ENCODE measurements at places on chromosomes 1 and 21.

DNA sequence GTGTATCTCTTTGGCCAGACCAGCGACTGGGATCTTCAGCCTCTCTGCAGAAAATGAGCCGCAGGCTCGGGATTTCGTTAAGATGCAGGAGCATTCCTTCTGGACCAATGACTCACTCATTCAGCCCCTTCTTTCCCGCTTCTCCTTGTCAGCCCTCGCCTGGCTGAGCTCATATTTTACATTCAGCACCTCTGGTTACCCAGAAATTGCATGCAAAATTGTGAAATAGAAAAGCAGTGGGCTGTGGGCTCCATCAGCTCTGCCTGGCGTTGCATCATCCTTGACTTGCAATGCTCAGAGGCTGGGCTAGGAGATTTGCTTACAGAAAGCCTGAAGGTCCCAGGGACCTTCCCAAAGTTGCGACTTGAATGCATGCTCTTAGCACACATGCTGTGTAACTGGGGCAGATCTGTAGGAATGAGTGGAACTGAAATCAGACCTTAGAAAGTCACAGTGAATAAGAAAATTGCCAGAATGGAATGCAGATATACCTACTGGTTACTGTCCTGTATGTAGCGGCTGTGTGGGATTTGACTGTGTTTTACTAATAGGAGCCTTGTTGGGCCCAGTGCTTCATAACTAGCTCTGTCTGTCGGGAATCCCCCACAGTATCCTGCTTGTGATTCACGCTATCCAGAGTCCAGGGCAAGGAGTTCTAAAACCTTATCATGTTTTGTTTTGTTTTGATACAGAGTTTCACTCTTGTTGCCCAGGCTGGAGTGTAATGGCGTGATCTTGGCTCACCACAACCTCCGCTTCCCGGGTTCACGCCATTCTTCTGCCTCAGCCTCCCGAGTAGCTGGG lies 444.8 kb downstream of the KIF26B start:
- DNase-seq: no peak

- no peak for DNase-seq
These were observed 34.1 kb downstream of the TMCO4 start for GRCh38 chr1:19765623-19766022.

DNA sequence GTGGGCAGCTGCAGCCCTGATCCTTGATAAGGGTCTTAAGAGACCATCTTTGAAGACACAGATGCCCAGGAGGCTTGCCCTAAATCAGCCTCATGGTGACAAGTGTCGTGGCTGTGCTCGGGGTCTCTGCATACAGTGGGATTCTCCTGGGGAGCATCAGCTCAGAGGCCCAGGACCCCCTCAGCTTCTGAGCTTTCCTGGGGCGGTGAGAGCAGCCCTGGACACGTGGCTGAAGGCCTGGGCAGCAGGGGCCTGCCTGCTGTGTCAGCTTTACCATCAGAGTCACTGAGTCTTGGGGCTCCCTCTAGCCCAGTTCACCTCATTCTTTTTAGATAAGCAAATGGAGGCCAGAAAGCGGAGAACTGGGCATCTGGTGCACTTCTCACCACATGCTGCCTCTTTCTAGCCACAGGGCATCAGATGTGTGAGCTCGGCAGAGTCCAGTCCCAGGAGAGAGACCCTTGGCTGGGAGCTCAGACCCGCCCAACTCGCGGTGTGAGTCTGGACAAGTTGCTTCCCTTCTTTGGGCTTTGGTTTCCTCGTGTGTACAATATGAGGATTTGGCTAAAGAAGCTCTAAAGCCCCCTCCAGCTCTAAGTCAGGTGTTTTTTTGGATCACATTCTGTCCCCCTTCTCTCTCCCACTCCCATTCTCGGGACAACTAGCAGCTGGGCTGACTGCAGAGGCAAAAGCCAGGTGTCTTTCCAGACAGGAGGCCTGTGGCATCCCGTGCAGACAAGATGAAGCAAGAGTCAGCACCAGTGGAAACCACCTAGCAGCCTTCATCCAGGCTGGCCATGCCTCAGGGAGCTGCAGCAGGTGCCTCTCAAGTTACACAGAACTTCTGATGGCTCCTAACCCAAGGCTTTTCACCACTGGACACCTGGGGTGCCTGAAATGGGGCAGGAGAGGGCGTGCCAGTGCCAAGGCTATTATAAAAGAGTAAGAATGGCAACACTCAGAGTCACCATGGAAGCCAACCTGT lies 119.1 kb downstream of the KCNN3 start:
- DNase-seq: no peak

GRCh38 chr1:80645621-80646020 lies 1155.1 kb upstream of the ADGRL2 start:
- DNase-seq: no peak

GRCh38 chr1:200684015-200684414 lies 14.3 kb upstream of the DDX59 start:
- no peak for DNase-seq

GRCh38 chr1:107100331-107100984 lies 40.4 kb upstream of the NTNG1 start:
- no peak for DNase-seq

GRCh38 chr1:109354929-109355328 lies 42.8 kb downstream of the SORT1 start:
- no peak for DNase-seq

DNA sequence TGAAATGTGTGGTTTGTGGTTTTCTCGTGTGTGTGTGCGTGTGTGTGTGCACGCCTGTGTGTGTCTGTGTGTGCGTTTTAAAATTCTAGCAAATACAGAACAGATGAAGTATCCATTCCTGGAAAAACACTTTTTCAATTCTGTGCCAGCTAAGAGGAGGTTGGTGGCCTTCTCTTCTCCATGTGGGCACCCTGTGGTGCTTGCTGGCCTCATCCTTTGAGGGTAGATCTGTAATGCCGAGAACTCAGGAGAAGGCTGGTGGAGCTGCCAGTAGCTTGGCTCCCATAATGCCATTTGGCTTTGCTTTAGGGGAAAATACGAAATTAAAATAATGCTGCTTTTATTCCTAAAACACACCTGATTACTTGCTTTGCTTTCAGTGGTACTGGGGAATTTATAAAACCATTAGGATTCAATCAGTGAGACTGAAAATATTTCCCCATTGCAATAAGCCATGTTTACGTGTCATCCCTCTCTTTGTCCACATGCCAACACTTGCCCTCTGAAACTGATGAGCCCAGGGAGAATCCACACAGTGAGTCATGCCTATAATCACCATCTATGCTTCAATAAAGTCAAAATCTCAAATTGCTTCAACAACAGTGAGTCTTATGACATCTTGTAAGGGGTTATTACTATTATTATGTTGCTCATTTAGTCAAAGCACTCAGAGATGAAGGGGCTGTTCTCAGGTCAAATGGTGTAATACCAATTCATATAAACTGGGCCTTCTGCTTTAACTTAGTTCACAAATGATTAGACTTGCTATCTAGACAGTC lies 39.2 kb downstream of the ABCA4 start:
- DNase-seq: no peak

GRCh38 chr21:38729754-38730379 lies 75.9 kb upstream of the ETS2 start:
- DNase-seq: no peak

GRCh38 chr1:155017041-155017945 lies 14.7 kb downstream of the ZBTB7B start:
- peak; percentile 73 for DNase-seq

GRCh38 chr1:179146476-179146875 lies 64.6 kb downstream of the TOR3A start:
- no peak for DNase-seq

DNA sequence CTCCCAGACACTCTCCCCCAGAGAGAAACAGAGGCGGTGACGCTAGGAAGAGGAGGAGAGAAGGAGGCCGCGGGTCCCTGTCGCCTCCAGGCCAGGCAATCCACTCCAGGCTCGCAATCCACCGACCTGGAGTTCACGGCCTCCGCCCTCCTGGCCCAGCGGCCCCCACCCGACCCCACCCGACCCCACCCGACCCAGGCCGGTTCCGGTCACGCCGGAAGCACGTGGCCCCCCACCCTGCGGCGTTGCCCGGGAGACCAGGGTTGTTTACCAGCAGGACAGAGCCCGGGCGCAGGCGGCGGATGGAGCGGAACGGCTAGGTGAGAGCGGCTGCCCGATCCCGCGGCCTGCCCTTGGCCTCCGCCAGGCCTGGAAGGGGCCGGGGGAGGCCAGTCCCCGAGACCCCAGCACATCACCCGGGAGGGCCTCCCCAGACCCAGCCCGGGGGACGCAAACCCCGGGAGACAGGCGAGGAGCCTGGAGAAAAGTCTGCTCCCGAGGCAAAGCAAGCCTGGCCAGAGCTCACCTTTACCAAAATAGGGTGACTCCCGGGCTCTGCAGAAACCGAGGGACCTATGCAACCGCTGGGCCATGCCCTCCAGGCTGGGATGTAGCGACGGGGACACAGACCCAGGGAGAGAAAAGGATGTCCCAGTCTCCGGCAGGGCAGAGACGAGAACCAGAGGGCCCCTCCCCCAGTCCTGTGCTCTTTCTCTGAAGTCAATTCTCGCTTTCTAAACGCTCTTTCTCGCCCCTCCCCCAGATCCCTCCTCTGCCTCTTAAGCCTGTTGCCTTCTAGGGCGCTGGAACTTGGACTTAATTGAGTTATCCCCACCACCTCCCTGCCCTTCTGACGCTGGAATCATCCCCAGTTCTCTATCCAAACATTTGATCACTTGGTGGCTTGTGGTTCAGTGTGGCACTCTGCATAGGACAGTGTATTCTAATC lies at the start of the genes PLA2G2C and UBXN10:
Gene PLA2G2C (minus strand): TSS at position 685 of the 949 bp plus-strand sequence. CDS start 9,155 bp downstream, outside the sequence.
Gene UBXN10 (plus strand): TSS at position 263 of the 949 bp plus-strand sequence. CDS start 4,466 bp downstream, outside the sequence.
- DNase-seq: no peak

- DNase-seq: no peak
These were observed 124.6 kb upstream of the NGF start for GRCh38 chr1:115462566-115463076.

- DNase-seq: no peak
These were observed 230.3 kb downstream of the C1orf94 start for GRCh38 chr1:34406833-34407539.

DNA sequence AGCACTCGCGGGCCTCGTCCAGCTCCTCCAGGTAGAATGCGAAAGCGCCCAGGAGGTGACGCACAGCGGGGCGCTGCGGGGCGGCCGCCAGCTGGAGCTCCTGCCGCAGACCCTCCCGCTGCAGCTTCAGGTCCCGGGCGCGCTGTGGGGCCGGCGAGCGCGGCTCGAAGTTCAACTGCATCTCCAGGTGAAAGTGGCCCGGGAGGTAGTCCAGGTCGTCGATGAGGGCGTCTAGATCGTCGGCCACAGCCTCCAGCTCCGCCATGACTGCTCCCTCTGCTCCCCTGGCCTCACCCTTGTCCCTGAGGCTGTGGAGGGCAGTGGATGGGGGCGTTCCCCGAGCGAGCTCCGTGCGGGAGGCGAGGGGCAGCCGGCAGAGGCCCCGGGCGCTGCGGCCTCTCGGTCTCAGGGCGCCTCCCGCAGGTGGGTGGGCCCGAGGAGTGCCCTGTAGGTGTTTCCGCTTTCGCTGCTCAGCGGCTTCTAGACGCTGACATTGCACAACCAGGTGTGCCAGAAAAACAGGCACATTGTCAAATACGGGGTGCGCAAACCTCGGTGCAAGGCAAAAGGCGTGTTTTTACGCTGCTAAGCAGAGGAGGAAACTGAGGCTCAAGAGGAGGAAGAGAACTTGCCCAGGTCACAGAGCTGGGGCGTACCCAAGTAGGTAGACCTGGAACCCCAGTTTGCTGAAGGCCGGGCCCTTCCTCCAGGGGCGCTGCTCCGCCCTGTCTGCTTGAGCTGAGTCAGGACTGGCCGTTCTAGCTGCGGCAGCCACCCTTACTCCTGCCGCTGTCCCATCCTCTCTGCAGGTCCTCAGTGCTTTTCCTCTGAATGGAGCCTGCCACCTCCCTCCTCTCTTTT lies at the start of gene TTC22:
Gene TTC22 (minus strand): TSS at position 425 of the 861 bp plus-strand sequence. CDS start 160 bp downstream, at position 265.
- DNase-seq: peak; percentile 25

DNA sequence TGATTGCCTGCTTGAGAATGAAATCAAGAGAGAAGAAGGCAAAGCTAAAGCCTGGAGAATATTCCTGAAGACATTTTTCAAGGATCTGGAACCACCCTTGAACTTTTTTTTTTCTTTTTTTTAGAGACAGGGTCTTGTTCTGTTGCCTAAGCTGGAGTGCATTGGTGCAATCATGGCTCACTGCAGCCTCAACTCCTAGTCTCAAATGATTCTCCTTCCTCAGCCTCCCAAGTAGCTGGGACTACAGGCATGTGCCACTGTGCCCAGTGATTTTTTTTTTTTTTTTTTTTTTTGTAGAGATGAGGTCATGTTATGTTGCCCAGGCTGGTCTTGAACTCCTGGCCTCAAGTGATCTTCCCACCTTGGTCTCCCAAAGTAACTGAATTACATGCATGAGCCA lies 22.2 kb upstream of the IRF2BP2 start:
- DNase-seq: no peak

DNA sequence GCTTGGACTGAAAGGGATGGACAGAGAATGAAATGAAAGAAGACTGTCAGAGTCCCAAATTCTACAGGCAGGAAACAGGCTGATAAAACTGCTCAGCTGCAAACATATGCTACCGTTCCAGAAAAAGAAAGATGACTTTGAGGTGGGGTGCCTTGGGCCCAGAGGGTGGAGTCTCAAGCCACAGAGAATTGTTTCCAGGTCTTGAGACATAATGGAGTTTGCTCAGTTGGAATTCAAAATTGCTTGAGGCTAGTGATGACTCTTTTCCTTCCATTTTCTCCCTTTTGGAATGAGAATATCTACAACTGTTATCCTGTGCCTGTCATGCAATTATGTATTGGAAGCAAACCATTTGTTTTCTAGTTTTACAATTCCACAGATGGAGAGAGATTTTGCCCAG lies 23.6 kb upstream of the PSEN2 start:
- DNase-seq: no peak

DNA sequence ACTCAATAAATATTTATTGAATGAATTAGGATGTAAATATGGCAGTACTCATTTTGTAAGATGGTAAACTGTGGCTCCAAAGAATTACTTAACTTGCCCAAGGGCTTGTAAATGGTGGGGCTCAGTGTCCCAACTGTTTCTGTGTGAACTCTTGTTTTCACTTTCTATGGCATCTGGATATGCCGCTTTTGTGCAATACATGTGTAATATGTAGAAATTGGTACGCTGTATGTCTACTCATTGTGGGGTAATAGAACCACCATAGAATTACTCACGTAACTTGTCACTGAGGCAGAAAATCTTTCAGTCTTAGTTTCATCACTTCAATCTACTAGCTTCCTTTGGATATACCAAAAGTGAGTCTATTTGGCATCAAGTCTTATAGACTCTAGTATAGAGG lies 977 bp downstream of the PRPF3 start:
- DNase-seq: no peak

DNA sequence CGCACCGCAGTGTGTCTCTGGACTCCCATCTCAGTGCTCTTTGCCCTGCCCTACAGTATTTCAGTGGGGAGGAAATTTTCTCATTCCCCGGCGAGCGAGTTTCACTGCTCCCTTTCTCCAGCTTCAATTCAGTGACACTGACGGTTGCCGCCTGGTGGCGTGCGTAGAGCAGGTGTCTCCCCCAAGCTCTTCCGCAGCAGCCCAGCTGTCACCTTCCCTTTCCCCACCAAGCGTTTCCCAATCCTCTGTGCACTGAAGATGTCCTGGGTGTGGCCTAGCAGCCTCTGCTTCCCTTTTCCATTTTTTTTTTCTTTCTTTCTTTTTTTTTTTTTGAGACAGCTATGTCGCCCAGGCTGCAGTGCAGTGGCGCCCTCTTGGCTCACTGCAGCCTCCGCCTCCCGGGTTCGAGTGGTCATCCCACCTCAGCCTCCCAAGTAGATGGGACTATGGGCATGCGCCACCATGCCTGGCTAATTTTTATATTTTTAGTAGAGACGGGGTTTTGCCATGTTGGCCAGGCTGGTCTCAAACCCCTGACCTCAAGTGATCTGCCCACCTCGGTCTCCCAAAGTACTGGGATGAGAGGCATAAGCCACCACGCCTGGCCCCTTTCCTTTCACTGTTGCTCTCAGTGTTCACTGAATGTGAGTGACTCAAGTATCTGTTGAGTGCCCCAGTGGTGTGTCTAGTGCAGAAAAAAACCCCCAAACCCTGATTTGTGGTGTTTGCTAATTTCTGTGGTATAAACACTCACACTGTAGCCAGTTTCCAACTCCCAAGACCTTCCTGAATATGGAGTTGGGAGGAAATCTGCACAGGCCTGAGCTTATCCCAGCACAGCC lies 30.1 kb downstream of the TNFRSF1B start:
- peak; percentile 81 for DNase-seq
